ENCODE measurements at places on chromosomes 7 and 10.

DNA sequence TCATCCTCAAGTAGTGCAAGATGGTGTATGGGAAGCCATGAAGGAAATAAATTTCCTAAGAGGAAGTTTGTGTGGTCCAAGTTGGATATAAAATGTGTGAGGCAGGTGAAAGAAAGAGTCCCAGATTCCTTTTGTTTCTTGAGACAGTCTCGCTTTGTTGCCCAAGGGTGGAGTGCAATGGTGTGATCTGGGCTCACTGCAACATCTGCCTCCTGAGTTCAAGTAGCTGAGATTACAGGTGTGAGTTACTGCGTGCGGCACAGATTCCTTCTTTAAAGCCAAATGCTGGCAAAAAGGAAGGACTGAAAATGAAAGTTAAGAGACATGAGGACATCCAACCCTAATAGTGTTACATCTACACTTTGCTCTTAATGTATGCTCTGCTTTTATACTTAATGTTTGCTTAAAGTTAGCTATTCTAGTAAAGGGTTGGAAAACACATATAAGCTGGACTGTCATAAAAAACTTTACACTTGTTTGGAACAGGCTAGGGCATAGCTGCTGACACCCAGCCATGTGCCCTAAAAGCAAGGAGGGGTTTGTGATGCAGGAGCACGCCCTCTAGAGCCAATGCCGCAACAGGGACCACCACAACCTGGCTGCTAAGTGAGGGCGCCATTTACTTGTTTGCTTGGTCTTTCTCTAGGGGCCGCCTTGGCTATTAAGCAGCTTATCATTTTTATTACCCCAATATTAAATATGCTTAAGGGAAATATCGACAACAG is 34.5 kb downstream of the CLEC2L start:
- DNase-seq: no peak

- no peak for DNase-seq
These were observed 23.6 kb downstream of the AKR1B1 start for GRCh38 chr7:134435161-134435920.

GRCh38 chr7:33061282-33061937 is 1.2 kb downstream of the NT5C3A start:
- no peak for DNase-seq

GRCh38 chr10:113131613-113132261 is 181.7 kb downstream of the TCF7L2 start:
- DNase-seq: no peak

DNA sequence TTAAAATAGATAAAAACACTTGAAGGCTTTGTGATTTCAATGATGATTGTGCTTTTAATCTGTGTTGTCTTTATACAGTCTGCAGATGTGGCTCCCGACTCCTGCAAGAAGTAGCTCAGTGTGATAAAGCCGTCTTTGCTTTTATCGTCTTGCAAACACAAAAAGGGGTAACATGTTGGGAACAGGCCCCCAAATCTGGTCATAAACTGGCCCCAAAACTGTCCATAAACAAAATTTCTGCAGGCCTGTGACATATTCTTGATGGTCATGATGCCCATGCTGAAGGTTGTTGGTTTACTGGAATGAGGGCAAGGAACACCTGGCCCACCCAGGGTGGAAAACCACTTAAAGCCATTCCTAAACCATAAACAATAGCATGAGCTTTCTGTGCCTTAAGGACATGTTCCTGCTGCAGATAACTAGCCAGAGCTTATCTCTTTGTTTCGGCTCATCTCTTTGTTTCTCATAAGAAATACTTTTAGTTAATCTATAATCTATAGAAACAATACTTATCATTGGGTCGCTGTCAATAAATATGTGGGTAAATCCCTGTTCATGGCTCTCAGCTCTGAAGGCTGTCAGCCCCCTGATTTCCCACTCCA is 14.8 kb upstream of the ZNF485 start:
- no peak for DNase-seq

GRCh38 chr7:87935384-87935706 is 1.3 kb downstream of the ADAM22 start:
- DNase-seq: no peak

DNA sequence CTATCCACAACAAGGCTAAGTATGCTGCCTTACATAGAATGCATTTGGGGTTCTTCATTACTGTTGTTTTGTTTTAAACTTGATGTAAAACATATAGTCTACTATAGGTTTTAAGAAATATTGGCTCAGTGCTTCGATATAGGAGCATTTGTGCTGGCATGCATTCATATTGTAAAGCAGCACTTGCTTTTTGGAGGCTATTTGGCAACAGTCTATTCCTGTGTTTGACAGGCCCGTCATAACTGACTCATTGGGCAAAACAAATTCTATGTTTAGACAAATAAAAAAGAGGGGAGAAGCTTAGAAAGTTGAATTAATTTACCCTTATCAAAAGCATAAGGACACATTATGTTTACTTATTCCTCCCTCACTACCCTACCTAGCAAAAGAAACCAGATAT is 38.4 kb upstream of the PLXDC2 start:
- DNase-seq: no peak

GRCh38 chr7:17056491-17057142 is 174.8 kb upstream of the AGR3 start:
- no peak for DNase-seq

- no peak for DNase-seq
These were observed 5.5 kb upstream of the PAPSS2 start for GRCh38 chr10:87654212-87654611.

DNA sequence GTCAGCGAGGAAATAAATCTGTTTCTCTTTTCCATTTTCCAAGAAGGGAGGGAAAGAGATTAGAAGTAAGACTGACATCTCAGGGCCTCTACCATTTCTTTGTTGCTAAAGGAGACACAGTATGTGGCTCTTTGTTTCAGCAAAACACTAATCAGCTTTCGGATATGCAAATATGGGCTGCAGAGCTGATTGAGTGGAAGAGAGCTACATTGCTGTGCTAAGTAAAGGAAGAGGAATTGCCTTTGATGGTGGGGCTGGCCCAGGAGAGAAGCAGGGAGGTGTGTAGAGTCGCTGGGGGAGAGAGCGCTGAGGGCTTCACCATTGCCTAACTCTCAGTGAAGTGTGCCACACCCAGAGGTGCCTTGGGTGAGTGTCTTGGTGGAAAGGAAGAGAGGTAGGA is 284.8 kb downstream of the SDK1 start:
- DNase-seq: no peak

DNA sequence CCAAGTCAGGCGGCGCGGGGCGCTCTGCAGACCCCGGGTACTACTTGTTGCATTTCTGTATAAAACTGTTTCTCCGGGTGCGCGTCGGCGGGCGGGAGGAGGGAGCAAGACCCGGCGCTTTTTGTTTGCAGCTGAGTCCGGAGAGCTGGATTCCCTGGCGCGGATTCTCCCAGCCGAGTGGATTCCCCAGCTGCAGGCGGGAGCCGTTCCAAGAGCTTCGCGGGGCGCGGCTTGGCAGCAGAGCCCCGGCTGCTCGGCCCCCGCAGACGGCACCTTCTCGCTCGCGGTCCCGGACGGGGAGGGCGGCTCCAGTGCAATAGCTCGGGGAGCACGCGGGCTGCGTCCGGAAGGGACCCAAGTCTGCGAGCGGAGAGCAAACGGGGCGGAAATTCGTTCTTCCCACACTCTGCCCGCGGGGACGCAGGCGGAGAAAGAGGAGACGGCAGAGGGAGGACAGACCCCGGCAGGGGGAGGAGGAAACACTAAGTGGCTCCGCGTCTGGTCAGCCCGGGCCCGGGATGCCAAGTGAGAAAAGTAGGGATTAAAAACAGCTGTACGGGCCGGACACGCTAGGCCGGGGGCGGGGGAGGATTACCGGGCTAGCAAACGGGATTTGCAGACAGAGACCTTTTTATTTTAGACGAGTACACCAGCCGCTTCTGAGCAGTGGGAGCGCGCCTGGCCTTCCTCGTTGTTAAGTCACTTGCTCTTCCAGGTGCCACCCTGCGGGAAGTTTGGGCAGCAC is at the start of gene TRIL:
TSS of gene TRIL (minus strand) at position 96 of the 745 bp plus-strand sequence. CDS start 284 bp downstream, outside the sequence.
- DNase-seq: no peak

GRCh38 chr10:60846173-60846572 is 67.9 kb downstream of the CDK1 start:
- DNase-seq: no peak

DNA sequence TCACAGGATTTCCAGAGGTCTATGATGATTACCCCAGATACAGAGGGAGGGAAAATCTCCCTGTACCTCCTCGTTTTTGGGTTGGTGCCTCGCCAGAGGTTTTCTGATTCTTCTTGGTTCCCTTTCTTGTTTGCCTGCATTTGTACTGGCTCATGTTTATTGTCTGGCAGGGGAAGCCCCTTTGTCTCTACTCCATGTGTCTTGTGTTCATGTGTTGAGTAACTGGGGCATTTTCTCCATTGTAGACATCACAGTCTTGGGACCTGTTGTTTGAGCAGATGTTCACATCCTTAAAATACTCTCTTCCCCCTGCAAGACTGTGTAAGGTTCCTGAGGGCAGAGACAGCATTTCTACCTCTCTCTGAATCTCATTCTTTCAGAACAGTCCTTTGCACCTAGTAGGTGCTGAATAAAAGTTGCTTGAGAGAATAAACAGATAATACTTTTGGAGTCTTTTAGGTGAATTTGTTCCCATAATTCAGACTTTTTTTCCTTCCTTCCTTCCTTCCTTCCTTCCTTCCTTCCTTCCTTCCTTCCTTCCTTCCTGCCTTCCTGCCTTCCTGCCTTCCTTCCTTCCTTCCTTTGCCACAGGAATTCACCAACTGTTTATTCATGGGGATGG is 25.1 kb downstream of the CDK14 start:
- DNase-seq: no peak

DNA sequence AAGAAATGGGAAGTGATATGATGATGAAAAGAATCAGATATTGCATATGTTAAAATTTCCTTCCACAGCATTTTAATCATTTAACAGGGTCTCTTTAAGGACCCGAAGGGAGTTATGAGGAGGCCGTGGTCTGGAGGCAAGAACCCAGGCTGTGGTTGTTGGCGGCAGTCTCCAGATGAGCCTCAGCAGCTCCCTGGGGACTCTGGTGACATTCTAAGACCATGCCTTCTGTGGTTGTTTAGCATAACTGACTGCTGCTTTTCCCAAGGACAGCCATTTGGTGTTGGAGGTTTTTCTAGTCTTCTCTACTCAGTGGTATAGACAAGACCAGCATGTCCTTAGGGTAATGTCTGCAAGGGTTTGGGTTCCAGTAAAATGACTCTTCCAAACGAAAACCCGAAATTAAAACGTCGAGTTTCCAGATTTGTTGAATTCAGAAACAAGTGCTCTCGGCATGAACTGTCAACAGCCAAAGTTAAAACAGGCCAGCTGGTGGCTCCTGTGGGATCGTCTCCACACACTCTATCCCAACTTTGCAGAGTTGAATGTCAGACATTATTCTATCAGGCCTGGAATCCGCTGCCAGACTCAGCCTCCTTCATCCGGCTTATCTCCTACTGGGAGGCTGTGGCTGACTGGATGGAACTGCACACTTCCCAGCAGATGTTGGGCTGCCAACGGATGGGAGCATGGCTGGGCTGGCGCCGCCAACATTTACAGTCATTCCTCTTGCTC is 183.1 kb downstream of the TAX1BP1 start:
- DNase-seq: no peak

- no peak for DNase-seq
These were observed 19.9 kb upstream of the MAP3K8 start for GRCh38 chr10:30413996-30414576.

DNA sequence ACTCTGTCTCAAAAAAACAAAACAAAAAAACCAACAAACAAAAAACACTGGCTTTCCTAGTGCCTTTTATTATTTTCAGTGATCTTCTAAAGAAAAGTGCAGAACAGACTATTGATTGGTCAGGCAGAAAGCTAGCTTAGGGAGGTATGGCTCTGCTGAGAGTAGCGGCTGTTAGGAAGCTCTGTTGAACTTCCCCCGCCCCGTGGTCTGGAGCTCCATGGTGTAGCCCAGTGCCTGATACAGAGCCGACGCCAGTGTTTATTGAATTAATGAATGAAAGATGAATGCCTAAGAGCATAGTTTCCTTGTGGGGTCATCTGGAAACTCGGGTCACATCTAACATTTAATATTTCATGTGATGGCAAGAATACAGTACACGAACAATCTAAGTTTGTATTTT is 90.5 kb upstream of the ARMC3 start:
- no peak for DNase-seq

DNA sequence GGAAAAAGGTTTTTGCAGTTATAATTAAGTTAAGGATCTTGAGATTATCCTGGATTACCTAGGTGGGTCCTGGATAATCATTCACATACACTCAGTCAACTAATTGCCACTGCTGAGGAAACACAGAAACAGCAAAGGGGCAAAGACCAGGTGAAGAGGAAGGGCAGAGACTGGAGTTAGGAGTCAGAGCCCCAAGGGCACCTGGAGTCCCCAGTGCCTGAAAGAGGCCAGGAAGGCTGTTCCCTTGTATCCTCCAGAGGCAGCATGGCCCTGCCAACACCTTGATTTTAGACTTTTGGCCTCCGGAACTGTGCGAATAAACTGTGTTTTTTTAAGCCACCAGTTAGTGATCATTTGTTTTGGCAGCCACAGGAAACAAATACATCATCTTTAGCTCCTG is 24.6 kb downstream of the PRR15 start:
- no peak for DNase-seq

GRCh38 chr10:95728526-95728925 is 27.4 kb upstream of the ENTPD1 start:
- no peak for DNase-seq

- DNase-seq: no peak
These were observed 74.7 kb downstream of the ABCA13 start for GRCh38 chr7:48245751-48246472.
